ENCODE measurements at places on chromosomes 2 and 18.

GRCh38 chr2:240246173-240246820 lies 105.8 kb upstream of the OTOS start:
- DNase-seq, result no peak

GRCh38 chr2:186639939-186640338 lies 50.1 kb downstream of the ITGAV start:
- DNase-seq, result no peak

- DNase-seq, result no peak
Observed at GRCh38 chr2:23567161-23567756, 182.3 kb downstream of the KLHL29 start.

GRCh38 chr18:12637901-12638643 lies 19.8 kb downstream of the SPIRE1 start:
- peak; percentile 41 for DNase-seq

GRCh38 chr2:63186331-63186730 lies 135.7 kb downstream of the OTX1 start:
- DNase-seq, result no peak

DNA sequence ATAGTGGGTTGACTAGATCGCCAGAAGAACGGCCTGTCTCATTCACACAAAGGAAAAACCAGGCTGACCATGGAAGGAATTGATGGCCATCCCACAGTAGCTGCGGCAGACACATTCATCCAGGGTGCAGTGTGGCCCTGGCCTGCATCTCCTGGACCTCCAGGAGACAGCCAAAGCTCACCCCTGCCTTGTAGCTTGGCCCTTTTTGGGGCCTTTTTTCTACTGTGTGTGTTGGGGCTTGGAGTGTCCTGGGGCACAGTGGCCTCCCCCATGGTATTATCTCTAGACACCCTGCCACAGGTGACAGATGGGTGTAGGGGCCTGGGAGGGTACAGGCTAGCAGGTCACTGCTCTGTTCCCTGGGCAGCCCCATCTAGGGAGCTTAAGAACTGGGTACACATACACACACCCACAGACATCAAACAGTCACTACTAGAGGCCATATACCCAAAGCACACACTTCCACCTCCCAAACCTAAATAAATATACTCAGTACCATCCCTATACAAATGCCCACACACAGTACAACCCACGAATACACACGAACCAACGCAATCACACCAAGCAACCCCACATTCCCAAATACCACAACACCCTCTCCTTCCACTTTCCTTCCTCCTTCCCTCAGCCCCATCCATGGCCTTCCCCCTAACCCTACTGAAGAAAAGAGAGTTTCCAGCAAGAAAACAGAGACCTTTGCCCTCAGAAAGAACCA lies 8.6 kb downstream of the EN1 start:
- DNase-seq, result no peak

- DNase-seq, result no peak
Observed at GRCh38 chr2:43057026-43057741, 169.2 kb downstream of the ZFP36L2 start.

DNA sequence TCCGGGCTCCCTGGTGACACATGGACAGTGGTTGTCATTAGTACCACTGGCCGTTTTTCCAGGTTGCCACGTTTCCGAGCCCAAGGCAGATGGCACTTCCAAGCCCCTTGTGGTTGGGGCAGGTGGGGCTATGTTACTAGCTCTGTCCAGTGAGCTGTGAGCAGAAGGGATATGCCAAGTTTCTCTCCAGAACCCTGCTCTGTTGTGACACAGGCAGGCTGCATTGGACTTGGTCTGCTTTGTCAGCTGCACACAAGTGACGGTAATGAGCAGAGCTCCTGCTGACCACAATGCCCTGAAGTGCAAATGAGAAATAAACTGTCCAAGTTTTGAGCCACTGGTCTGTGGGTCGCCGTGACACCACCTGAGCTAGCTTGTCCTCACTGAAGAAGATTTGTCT lies 118.8 kb downstream of the GYPC start:
- DNase-seq, result no peak

DNA sequence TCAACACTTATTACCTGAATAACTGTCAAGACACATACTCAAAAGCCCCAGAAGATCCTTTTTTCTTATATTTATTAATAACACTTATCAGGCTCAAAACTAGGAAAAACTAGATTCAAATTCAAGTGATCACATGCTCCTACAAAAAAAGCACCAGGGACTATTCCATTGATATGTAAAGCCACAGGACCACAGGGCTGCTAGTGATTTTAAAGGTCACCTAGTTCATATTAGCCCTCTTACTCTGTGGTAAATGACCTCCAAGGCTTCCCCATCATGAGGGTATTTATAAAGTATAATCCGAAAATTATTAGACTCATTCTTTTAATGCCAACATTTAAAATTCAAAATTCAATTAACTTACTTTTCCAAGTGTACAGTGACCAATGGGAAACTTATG lies 52.5 kb downstream of the LRPPRC start:
- no peak for DNase-seq

GRCh38 chr2:118197011-118197675 lies 108.9 kb downstream of the INSIG2 start:
- peak; percentile 38 for DNase-seq

DNA sequence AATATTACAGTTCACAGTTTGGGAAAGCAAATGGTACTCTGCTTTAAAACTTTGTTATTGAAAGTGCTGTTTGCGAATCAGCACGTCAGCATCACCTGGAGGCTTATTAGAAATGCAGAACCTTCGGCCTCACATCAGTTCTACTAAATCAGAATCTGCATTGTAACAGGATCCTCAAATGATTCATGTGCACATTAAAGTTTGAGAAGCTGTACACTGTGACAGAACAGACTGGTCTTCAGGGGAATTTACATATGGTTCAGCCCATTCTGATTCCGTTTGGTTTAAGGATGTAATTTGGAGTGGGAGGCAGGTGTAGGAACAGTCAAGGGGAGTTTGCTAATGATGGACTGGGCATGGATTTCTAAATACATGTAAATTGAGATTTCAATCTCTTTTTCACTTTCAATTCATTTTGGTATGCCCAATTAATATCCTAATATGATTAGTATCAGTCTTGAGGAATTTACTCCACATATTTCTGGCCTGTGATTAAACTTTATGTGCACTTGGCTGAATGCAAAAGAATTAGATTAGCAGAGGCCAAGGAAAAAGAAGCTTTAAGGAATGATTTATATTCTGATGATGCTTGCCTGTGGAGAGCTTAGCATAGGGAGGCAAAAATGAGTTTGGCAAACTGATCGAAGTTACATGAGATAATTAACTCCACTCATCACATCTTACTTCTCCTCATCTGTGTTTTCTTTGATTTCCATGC lies 248.8 kb downstream of the XIRP2 start:
- no peak for DNase-seq

- no peak for DNase-seq
Observed at GRCh38 chr2:88826399-88826798, 134.9 kb downstream of the RPIA start.

DNA sequence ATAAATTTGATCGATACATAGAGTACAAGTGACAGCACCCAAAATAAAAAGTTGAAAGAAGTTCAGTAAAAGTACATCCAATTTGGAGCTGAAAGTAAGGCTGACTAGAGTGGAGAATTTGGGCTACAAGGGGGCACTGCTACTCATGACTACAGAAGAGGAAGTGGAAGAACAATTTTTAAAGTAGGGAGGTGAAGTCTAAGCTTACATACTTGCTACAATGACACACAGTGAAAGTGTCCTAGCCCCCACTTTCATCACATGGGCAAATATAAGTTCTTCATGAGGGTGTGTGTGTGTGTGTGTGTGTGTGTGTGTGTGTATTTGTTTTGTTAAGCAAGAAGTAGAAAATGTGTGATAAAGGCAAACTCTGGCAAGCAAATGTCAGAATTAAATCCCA lies 45.7 kb downstream of the MAP3K2 start:
- DNase-seq, result no peak

- no peak for DNase-seq
Observed at GRCh38 chr18:76991021-76991688, 141.4 kb downstream of the MBP start.

- DNase-seq, result peak; percentile 54
Observed at GRCh38 chr2:227482638-227483340, 10.8 kb downstream of the AGFG1 start.

DNA sequence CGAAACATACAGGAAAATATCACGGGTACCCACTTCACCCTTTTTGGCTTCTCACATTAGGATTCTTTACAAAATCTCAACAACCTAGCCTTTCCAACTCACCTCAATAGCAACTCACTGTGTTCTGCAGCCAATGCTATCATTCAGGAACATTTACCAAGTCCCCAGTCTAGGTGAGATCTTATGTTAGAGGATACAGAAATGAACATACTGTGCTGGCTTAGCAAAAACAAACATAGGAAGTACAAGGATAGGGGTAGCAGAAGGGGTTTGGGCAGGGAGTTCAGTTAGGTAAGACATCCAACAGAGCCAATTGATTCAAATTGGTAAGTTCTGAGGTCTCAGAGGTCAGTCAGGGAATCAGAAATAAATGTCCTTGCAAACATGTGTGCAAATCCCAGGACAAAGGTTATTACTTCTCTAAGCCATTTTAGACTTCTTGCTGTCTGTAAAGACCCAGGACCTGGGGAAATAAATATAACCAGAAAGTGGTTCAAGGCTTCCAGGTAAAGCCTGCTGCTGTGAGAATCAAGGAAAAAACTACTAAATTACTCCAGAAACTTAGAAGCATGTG lies 556.3 kb upstream of the CHAC2 start:
- DNase-seq, result no peak

GRCh38 chr2:217899231-217900009 lies 103.4 kb downstream of the TNS1 start:
- peak; percentile 97 for DNase-seq

DNA sequence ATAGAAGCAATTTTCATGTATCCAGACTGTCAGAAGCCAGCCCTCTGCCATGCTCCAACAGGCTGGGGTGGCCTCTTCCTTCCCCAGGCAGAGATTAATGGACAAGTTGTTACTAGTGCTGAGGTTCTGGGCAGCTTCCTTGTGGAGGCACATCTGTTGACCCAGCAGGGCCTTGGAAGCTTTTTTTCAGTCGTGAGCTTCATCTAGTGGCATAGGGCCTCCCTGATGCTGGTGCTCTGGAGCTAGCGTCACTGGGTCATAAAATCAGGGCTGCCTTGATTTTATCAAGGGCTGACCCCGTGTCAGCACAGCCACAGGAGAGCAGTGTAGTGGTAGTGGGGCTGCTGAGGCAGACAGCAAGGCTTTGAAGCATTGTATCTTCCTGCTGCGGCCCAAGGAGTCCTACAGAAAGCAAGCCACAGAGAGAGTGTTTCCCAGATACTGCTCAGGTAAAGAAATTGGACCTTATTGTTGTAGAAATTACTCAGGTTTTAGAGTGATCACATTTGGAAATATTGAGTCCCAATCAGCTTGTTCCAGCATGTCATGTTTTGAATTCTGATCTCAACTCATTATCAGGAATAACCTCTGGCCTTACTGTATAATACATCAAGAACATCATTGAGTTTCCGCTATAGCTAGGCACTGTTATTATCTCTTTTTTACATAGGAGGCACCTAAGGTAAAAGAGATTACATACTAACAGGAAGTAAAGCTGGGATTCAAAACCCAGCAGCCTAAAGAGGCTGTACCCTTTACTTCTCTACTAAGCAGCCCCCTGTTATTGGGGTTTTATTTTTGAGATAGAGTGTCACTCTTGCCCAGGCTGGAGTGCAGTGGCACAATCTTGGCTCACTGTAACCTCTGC lies 92.3 kb upstream of the ALPP start:
- no peak for DNase-seq

DNA sequence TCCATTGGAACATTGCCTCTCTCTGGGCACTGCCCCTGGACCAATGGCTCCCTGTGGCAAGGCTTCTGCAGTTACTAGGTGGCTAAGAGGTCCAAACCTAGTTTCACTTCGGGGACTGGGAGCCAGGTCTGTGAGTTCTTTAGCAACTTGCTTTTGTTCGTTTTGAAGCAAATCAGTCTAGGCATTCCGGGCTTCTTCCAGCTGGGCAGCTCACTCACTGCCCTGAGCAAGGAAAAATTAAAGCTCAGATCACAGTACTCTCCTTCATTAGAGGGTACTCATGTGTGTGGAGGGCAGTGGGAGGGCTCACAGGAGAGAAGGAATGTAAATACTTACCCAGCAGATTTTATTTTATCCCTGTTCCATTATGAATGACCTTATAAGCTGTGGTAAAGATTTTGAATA lies 80.3 kb downstream of the SPP2 start:
- DNase-seq, result no peak

DNA sequence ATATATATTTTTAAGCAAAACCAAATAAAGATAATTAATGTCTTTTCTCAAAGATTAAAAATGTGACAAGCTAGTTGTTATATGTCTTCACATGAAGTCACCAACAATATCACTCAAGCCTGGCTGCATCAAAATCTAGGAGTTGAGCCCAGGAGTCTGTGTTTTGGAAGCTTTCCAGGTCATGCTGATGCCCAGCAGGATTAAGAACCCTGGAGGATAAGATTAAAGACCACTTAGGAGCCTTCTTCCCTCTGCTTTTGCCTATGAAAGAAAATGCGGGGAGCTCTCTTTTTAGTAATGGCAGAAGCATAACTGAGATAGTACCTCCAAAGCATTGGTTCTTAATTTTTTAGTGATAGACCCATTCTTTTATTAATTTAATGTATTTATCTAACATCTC lies 157.4 kb downstream of the ASXL3 start:
- no peak for DNase-seq

- no peak for DNase-seq
Observed at GRCh38 chr2:70732766-70733645, 35.0 kb downstream of the ADD2 start.

- no peak for DNase-seq
Observed at GRCh38 chr2:231395188-231396057, at the start of gene B3GNT7. B3GNT7 (plus strand) TSS chr2:231395710; CDS start chr2:231395804, 94 bp downstream.

GRCh38 chr2:95313296-95314131 lies 16.4 kb downstream of the KCNIP3 start:
- DNase-seq, result no peak

GRCh38 chr2:46145840-46146239 lies 151.4 kb upstream of the EPAS1 start:
- DNase-seq, result no peak

- DNase-seq, result no peak
Observed at GRCh38 chr18:75173125-75173432, 35.9 kb downstream of the PTGR3 start.

GRCh38 chr2:203823173-203823572 lies 44.4 kb upstream of the CTLA4 start:
- no peak for DNase-seq

DNA sequence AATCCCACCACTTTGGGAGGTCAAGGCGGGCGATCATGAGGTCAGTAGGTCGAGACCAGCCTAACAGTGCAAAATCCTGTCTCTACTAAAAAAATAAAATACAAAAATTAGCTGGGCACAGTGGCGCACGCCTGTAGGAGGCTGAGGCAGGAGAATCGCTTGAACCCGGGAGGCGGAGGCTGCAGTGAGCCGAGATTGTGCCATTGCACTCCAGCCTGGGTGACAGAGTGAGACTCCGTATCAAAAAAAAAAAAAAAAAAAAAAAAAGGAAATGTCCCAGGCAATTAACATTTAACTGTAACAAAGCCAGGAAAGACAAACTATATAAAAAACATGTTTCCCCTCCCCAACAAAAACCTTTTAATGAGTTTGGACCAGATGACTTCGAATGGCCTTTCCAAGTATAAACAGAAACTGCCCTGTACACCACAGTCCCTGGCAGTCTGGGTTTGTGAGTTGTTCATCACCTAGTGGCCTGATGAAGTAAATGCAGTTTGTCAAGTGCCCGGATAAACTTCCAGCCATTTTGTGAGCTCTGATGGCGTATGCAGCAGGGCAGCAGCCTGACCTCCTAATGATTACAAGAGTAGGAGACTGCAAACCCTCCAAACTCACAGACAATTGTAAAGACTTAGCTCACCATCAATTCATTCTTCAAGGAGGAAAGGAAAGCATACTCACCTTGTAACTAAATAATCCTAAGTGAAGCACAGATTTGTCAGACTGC lies 16.6 kb upstream of the PCBP1 start:
- peak; percentile 93 for DNase-seq

GRCh38 chr2:60351802-60352201 lies 201.7 kb downstream of the BCL11A start:
- DNase-seq, result no peak

Measured in AG08395 (cell line).